ENCODE measurements at places on chromosomes 13 and 19. TPM values are rescaled to one million over a fixed set of nuclear protein-coding genes. Genes with fewer than 3 reads are reported as not detected.

Gene TUBB4A
- polyA plus RNA-seq: not detected

Gene KLK3
- not detected for polyA plus RNA-seq

Gene KLF1
- polyA plus RNA-seq: 0.12 TPM

Gene PLIN4
- polyA plus RNA-seq: 0.32 TPM

Gene CCDC122
- polyA plus RNA-seq: 3.5 TPM

Gene LHFPL6
- 15.5 TPM for polyA plus RNA-seq

Gene TEX101
- polyA plus RNA-seq: not detected

Gene IZUMO4
- polyA plus RNA-seq: 3.8 TPM

Gene LMO7
- 2.2 TPM for polyA plus RNA-seq

Gene LRP3
- polyA plus RNA-seq: 14.2 TPM

Gene TEX29
- polyA plus RNA-seq: 0.12 TPM

Gene TMIGD2
- polyA plus RNA-seq: not detected

Gene ZNF581
- 30.5 TPM for polyA plus RNA-seq

Gene ODAD3
- 0.31 TPM for polyA plus RNA-seq

Gene KIR2DL4
- not detected for polyA plus RNA-seq

Gene NFIC
- polyA plus RNA-seq: 17.7 TPM

Gene TNFRSF19
- polyA plus RNA-seq: 0.28 TPM

Gene ZNF582
- 2.0 TPM for polyA plus RNA-seq

Gene STK11
- polyA plus RNA-seq: 46.9 TPM

Gene F2RL3
- not detected for polyA plus RNA-seq

All from foreskin keratinocyte (primary cell).